NCI-H2227 treated with DMSO at 0.1 percent for 48 hours (cell line): ENCODE measurements at places on chromosomes 2 and 18.

GRCh38 chr2:12399240-12399639, 317.5 kb upstream of the TRIB2 start:
- DNase-seq = no peak

- no peak for DNase-seq
These were observed 475.6 kb upstream of the ZEB2 start for GRCh38 chr2:144995482-144995881.

DNA sequence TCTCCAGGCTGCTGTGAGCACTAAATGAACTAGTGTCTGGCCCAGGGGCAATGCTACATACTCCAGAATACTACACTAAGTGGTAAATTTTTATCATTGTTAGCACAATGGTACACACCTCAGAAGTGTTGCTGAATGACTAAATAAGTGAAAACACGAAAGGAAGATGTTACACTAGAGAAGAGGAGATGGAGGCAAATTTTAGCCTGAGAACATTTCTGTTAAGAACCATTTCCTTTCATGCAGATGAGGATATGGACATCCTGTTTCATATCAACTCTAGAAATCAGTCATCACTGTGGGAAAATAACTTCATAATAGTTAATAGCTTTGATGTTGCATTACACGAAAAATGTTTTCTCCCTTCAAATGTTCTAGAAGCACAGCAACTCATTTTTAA, 117.6 kb upstream of the STK17B start:
- no peak for DNase-seq

GRCh38 chr18:31591628-31592027, at the start of gene TTR:
Gene TTR, plus strand, starts transcription at chr18:31591877. Its CDS starts 26 bp downstream, at chr18:31591903.
- DNase-seq = no peak

DNA sequence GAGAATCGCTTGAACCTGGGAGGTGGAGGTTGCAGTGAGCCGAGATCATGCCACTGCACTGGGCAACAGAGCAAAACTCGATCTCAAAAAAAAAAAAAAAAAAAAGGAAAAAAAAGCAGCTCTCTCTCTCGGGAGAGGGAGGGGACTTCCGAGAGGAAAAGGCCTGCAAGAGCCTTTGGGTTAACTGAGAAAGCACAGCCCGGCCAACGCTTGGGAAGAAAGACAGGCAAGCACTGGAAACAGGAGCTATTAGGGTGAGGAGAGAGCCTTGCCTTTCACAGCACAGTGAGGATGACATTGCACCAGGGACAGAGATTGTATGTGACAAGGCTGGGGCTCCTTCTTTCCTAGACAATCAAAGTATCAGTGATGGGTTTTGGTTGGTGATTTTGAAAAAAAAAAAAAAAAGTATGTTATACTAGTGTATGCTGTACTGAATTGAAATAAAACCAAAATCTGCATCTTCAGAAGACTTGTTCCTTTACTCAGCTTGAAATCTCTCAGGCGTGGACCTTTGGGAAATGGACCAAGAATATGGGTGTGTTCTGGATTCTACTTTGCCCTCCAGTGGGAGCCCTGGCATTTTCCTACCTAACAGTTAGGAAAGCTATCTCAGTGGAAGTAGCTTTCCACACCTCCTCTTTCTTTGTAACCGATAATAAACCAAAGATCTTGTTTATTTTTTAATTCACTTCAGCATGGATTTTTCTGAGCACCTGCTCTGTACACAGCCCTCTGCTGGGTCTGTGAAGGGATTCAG, 16.7 kb downstream of the SRSF7 start:
- no peak for DNase-seq
